ENCODE measurements at places on chromosomes 7 and 10. TPM values are rescaled to one million over a fixed set of nuclear protein-coding genes. Genes with fewer than 3 reads are reported as not detected.

The TRIM74 gene
- 0.55 TPM for total RNA-seq

The C10orf67 gene
- not detected for total RNA-seq

The ETV1 gene
- 2.5 TPM for total RNA-seq

The HOGA1 gene
- 2.6 TPM for total RNA-seq

The MINDY4 gene
- total RNA-seq = 2.3 TPM
